Natural killer cell (primary cell): ENCODE measurements at places on chromosomes 1 and 21. TPM values are rescaled to one million over a fixed set of nuclear protein-coding genes. Genes with fewer than 3 reads are reported as not detected.

STUM gene
- total RNA-seq: not detected

ADAMTS1 gene
- total RNA-seq: 18.7 TPM

HSPA6 gene
- total RNA-seq: 6.5 TPM

COL6A1 gene
- total RNA-seq: 2.5 TPM

CLEC20A gene
- total RNA-seq: not detected

CFAP74 gene
- not detected for total RNA-seq

SPATA21 gene
- total RNA-seq: 0.35 TPM

SRSF10 gene
- total RNA-seq: 221 TPM

MARK1 gene
- total RNA-seq: 0.13 TPM

IQGAP3 gene
- total RNA-seq: 0.21 TPM

FMO5 gene
- total RNA-seq: 5.8 TPM

LBR gene
- total RNA-seq: 179 TPM

MYOG gene
- total RNA-seq: not detected

CD1C gene
- total RNA-seq: 4.6 TPM

CELA2A gene
- not detected for total RNA-seq

CLCA1 gene
- total RNA-seq: not detected

SIKE1 gene
- total RNA-seq: 53.4 TPM

RSPO1 gene
- not detected for total RNA-seq

ELF3 gene
- total RNA-seq: 1.0 TPM

TNFRSF14 gene
- total RNA-seq: 266 TPM

RRP1B gene
- 25.0 TPM for total RNA-seq

TNFRSF18 gene
- 81.9 TPM for total RNA-seq

S100A16 gene
- not detected for total RNA-seq

HCRTR1 gene
- not detected for total RNA-seq

ECM1 gene
- total RNA-seq: 0.42 TPM

ILDR2 gene
- total RNA-seq: 2.8 TPM

PRR9 gene
- not detected for total RNA-seq

FAM163A gene
- not detected for total RNA-seq

MANEAL gene
- 2.4 TPM for total RNA-seq
